ENCODE measurements at places on chromosomes 12 and 14.

GRCh38 chr12:69330475-69331473 lies 17.4 kb upstream of the LYZ start:
- no peak for DNase-seq

DNA sequence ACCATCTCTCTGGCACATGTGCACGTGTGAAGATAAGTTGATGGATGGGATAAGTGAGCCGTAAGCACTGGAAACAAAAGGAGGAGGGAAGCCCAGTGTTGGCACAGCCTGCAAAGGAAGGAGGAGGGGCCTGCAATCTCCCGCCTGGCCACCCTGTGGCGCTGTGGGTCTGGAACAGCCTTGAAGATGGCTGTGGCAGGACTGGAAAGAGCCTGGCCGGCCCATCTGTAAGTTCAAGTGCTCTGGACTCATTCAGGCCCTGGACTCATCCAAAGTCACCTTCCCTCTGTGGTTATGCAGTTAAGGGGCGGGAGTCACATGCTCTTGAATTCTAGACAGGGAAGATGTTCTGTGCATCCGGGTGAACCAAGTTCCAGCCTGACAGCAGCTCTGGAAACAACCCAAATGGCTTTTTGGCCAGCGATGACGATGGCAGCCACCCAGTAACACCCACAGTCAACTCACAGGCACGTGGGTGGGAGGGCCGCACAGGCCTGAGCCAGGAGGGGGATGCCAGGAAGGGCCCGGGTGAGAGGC lies 50.4 kb downstream of the CHGA start:
- DNase-seq: peak; percentile 95

GRCh38 chr12:12977231-12977630 lies 22.8 kb downstream of the HEBP1 start:
- no peak for DNase-seq

DNA sequence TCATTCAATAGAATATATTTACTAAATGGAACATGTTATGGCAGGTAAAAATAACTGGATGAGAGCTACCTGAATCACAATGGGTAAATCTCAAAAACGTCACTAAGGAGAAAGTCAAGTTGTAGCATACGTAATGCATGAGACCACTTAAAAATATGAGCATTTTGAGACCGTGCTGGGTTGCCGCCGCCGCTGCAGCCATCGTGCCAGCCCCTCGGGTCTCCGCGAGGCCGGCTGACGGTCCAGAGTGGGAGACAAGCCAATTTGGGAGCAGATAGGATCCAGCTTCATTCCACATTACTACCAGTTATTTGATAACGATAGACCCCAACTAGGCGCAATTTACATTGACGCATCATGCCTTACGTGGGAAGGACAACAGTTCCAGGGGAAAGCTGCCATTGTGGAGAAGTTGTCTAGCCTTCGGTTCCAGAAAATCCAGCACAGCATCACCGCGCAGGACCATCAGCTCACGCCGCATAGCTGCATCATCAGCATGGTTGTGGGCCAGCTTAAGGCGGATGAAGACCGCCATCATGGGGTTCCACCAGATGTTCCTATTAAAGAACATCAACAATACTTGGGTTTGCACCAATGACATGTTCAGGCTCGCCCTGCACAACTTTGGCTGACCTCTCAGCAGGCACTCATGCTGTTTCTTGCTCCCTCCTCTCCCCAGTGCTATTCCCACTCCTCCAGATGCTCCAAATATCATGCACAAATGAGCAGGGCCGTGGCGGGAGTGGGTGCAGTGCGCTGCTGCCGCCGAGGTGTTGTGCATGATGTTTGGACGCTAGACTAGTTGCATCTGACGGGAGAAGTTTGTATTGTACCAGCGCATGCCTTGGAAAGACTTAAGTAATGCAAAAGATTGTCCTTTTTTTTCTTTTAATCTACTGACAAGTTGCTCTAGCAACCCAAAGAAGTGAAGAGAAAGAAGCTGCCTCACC lies 6.3 kb upstream of the BRMS1L start:
- no peak for DNase-seq

GRCh38 chr14:96585672-96586013 lies 83.5 kb downstream of the PAPOLA start:
- DNase-seq: no peak

DNA sequence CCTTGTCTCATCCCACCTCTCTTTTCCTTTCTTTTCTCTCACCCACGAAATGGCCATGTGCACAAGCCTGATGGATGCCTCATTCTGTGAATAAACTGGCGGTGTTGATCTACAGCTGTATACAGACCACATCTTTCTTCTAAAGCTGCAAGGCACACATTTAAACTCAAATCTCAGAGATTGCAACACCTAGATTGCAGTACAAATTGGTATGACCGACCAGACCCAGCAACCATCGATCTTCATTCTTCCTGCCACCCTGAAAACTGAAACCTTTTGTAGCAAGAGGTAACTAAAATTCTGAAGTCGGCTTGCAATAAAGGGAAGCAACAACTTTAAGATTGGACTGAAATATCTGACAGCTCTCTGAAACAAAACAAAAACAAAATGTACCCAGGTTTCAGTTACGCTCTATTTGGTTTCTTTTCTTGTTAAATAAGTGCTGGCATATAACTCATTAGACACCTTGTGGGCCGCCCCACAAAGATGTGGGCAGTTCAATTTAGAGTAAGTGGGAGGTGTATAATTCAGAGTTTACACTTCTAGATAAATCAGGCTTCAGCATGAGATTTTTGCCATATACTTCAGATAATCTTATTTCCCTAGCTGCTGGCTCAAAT lies 390.0 kb upstream of the NOVA1 start:
- no peak for DNase-seq

Measured in HFFc6 (cell line).